ENCODE measurements at places on chromosomes 12 and 14.

- peak; percentile 62 for DNase-seq
These were observed 343.7 kb downstream of the CACNA1C start for GRCh38 chr12:2396448-2396871.

GRCh38 chr12:6195665-6196535, 4.3 kb upstream of the CD9 start:
- DNase-seq: peak; percentile 88

DNA sequence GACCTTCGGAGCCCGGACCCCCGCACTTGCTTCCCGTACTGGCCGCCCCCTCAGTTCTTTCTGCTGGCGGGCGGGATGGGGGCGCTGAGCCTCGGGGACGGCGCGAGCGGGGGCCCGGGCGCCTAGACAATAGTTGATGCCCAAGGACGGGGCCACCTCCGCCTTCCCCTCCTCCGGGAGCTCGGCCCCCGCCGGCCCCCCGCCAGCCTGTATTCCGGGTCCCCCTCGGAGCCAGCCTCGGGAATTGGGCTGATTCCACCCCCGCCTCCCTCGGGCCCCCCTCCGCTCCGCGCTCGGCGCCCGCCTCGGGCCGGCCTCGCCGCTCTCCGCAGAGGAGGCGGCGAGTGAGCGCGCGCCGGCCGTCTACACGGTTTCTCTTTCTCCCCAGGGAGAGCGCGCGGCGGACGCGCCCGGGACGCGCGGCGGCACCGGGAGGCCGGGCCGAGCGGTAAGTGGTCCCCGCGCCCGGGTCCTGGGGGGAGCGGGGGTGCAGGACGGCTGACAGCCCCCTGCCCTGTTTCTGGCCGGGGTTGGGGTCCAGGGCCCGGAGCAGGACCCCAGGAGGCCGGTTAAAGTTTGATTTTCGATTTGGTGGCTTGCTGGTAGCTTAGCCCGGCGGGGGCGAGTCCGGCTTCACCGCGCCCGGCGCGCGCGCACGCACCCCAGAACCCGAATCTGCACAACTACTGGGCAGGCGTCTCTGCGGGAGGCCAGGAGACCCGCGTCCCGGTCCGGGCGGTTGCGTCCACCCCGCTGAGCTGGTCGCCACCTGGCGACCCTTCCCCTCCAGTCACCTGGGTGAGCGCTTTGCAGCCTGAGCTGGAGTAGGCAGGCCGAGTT, 413.7 kb downstream of the PCNX1 start:
- DNase-seq: peak; percentile 39

GRCh38 chr12:13817131-13817530, 164.3 kb downstream of the GRIN2B start:
- peak; percentile 11 for DNase-seq

DNA sequence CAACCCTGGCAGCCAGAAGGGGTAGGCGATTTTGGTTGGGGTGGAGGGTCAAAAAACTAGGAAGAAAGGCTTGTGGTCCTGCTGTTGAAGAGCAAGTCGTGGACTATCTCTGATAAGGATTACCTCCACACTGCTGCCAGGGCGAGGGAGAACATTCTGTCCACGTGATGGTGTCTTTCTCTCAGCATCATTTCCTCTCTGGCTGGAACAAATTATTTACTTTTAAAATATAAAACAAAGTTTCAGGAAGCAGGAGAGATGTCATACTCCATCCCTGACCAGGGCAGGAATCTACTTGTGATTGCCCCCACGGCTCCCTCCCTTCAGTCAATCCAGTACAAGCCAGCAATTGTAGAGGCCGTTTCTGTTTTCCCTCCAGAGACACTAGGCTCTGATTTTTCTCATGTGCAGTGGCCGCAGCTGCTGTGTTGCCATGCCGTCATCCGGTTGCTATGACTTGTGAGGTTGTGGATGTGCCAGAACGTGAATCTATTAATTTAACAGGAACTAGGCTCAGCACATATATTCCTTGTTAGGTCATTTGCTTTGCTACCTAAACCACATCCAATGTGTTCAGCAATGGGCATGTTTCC, 61.5 kb upstream of the PTGR2 start:
- peak; percentile 98 for DNase-seq

DNA sequence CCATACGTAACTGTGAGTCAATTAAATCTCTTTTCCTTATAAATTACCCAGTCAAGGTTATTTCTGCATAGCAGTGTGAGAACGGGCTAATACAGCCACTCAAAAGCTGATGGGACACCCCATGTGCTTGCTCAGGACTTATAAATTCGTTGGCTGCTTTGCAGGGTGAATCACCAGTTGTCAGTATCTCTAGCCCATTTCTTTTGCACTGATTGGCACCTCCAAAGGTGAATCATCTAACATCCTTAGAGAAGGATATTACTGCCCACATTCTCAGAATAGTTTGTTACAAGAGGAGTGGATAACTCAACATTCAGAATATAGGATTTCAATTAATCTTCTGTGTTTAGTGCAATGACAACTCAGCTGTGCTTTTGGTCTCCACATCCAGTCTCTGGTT, 601.5 kb downstream of the KCNH5 start:
- peak; percentile 14 for DNase-seq

DNA sequence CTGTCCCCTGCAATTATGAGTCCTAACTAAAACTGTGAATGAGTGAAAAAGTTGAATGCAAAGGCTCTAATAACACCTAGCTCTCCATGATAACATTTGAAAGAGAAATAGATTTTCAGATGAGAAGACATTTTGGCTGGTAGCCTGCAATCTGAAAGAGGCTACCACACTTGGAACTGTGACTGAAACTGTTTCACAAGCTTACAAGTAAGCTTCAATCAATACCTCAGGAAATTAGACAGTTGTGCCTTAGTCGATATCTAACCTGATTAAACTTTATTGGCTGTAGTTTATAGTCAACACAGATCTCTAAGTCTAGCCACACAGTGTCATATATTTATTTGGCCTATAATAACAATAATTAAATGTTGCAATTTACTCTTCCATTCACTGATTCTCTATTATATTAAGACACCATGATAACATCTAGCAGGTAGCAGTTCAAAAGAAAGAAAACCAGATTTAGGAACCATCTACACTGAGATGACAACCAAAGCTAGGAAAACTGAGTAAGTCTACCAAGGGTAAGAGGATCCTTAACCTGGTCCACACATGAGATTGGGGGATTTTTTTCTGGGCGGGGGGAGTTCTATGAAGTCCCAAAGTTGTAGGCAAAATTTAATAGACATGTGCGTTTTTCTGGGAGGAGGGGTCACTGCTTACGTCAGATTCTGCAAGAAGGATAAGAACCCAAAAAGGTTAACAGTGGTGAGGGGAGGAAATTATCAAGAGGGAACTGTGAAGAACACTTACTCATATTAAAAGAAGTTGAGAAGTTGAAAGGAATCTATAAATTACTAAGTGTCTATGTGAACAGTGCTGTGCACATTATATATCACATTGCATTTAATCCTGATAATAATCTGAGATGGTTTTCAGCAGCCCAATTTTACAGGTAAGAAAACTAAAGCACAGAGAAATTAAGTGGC, 65.8 kb downstream of the NUMB start:
- no peak for DNase-seq

DNA sequence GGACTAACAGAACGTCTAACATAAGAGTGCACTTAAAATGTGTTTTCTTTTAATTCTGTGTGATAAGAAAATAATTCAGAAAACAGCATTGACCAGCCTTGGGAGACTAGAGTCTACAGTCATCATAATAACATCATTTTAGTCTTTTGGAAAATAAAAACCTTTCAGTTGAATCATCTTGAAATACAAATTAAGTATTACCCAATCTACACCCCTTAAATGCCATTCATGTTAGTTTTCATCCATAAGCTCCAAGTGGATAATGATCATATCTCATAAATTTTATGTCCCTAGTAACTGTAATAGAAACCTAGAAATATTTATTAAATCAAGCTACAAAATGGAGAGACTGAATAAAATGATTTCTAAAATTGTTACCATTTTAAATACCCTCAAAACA, 32.4 kb downstream of the EPS8 start:
- DNase-seq: peak; percentile 63

DNA sequence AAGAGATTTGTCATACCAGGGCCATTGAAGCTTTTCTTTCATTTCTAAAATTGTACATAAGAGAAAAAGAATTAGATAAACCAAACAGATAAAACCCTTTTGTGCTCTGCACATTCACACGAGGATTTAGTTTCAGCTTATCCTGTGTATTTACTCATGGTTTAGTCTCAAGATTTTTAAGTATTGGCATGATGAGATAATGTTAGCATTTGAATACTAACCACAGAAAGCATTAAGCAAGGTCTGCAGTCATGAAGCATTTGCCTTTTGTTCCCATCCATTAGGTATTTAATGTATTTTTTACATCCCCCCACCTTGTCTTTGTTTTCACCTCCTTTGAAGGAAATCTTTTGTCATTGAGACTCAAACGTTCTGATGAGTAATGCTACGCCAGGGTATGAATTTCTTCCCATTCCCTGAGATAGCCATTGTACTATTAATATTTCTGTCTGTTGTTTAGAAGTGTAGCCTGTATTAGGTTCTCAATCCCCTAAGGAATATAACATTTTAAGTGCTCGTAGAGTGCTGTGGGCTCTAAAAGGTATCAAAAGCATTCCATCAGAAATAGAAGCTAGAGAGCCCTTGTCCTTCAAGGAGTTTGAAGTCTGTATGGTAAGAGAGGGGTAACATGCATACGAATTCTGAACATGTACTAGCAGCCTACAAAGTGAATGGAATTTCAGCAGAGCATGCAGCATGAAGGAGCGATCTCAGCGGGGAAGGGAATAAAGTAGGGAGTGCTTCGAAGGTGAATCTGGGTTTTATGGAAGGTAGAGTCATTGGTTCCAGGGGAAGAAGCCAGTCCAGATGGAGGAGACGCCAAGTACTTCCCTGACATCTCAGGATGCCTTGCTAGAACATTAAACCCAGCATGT, 22.3 kb downstream of the CRADD start:
- DNase-seq: peak; percentile 65

DNA sequence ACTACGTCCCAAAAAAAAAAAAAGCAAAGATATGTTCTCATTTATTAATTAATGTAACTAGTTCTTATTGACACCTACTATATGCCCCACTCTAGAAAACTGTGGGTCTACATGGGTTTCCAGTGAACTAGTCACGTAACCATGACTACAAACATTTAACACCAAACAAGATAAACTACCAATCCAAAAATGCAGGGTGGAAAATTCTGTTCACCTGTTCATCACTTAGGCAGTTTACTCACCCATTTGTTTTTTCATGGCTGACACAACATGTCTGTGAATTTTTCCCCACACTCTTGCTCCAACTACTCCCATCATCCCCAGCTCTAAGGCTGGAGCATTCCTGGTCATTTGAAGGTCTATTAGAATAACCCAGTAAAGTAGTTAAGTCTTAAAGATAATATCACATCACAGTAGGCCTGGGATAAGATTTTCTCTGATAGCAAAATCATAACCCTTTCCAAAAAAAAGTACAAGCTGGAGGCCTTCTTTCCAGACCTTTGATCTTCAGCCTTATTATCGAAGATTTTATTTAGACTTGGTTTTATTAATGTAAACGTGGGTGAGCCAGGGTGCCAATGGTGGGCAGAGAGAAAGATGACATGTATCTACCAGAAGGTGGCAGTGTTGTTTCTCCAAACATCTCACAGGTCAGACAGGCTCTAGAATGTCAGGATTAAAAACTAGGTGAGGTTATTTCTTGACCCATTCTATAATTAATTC, 61.6 kb upstream of the DAAM1 start:
- DNase-seq: peak; percentile 69

DNA sequence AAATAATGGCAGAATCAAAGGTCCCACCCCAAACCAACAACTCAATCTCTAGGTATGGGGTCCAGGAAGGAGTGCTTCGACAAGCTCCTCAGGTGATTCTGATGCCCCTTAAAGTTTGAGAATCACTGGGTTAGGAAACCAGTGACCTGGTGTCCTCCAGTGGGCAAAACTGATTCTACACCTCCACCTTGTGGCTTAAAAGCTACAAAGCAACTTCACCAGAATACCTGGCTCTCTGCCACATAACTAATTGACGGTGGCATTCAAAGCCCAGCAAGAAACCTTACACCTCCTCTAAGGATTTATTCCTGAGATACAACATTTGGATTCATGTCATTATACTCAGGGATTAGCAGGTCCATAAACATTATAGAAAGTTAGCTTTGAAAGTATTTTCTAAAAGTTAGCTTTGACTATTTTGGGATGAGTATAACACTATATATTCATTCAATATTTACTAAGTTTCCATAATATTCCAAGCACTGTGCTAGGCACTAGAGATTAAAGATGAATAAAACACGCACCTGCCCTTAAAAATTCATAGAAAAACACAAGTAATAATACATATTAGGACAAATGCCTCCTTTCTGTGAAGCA, 45.4 kb downstream of the DCAF5 start:
- peak; percentile 74 for DNase-seq

GRCh38 chr14:61145903-61146481, 135.1 kb downstream of the TMEM30B start:
- DNase-seq: peak; percentile 84

DNA sequence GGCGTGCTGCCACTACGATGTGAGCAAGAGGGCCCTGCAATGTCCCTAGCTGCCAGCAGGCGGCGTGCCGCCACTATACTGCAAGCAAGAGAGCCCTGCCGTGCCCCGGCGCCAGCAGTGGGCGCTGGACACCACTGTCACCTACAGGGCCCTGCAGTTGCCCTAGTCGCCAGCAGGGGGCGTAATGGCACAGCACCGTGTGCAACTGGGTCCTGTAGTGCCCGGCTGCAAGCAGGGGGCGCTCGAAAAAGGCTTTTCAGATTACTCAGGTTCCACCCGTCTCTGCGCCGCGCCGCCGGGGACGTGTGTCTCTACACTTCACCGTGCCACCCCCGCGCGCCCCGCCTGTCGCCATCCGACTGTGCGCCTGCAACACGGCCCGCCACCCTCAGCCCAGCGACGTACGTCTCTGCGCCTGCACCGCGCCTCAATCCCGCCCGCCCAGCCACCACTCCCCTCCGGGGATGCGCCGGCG, 1356.9 kb downstream of the TMEM121 start:
- no peak for DNase-seq

- peak; percentile 96 for DNase-seq
These were observed at the start of gene STON2 for GRCh38 chr14:81400202-81400678. STON2 (minus strand) TSS chr14:81400324; CDS start chr14:81398382, 1,942 bp downstream.

DNA sequence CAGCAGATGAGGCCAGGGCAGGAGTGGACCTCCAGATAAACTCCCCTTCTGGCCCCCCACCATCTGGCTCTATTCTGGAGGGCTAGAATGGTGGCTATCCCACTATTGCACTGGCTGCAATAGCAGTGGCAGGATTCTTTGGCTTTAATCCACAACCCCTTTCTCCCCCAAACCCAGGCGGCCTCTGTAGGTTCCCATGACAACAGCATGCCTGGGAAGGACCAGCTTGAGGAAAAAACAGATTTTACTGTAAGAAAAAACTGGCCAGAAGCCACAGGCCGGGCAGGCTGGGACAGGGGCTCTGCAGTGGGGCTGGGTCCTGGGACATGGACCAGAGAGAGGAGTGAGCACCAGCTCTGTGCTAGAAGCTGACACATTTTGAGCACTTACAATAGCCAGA, 13.6 kb upstream of the ACVR1B start:
- no peak for DNase-seq
